ENCODE measurements at places on chromosomes 7 and 10.
A peak's percentile ranks its signal among the peaks of the same experiment; 100 is the strongest.

DNA sequence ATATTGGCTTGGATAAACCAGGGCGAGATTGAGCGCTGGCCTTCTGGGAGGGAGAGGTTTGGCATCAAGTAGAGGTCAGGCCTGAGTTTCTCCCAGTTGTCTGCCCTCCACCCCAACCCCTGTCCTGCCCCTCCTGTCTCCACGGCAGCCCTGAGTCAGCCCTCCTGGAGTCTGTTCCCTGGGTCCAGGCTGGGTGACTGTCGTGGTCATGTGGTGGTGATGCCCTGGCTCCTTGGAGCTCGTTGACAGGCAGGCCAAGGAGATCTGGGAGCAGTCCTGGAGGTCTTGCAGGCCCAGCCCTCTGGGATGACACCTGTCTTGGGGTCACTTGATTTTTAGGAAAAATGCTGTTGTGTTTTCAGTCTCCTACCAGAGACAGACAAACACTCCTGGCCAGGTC is 53.6 kb upstream of the PODXL start:
- DNase-seq: no peak

DNA sequence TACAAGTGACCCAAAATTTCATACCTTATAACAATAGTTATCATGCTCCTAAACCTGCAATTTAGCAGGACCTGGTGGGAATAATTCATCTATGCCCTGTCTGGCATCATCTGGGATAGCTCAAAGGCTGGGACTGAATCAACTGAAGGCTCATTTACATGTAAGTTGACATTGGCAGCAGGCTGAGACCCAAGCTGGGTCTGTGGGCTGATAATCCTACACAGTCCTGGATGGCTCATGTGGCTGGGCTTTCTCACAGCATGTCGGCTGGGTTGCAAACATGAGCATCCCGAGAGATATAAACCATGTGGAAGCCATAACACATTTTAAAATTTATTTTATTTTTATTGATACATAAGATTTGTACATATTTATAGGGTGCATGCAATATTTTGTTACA is 19.5 kb upstream of the ABCB5 start:
- DNase-seq: no peak

DNA sequence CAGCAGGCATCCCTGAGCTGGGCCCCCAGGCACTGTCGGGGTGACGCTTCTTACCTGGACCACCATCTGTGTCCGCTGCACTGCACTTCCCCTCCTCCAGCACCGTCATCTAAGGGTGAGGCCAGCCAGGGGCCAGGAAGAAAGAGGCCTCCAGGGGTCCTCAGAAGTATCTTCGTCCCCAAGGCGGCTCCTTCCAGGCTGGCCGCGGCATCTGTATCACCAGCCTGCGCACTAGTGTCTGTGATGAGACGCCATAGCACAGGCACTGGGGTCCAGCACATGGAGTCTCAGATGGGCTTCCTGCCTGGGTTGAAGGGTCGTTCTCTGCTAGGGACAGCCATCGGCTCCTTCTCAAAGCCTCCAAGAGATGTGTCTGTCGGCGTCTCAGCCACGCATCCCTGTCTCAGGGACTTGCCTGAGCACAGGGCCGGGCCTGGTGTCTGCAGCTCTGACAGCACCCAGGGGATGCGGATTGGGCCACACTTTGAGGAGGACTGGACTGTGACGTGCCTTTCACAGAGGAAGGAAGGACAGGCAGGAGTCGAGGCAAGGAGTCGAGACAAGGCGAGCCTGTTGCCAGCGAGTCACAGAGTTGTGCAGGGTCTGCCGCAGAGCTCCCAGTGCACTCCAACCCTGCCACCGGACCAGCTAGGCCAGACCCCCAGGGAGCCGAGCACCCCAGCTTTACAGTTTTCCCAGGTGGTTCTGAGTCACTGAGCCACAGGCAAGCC is 101.5 kb upstream of the DIP2C start:
- no peak for DNase-seq

- DNase-seq: no peak
Measured at GRCh38 chr7:114979388-114979787, 57.5 kb downstream of the MDFIC start.

DNA sequence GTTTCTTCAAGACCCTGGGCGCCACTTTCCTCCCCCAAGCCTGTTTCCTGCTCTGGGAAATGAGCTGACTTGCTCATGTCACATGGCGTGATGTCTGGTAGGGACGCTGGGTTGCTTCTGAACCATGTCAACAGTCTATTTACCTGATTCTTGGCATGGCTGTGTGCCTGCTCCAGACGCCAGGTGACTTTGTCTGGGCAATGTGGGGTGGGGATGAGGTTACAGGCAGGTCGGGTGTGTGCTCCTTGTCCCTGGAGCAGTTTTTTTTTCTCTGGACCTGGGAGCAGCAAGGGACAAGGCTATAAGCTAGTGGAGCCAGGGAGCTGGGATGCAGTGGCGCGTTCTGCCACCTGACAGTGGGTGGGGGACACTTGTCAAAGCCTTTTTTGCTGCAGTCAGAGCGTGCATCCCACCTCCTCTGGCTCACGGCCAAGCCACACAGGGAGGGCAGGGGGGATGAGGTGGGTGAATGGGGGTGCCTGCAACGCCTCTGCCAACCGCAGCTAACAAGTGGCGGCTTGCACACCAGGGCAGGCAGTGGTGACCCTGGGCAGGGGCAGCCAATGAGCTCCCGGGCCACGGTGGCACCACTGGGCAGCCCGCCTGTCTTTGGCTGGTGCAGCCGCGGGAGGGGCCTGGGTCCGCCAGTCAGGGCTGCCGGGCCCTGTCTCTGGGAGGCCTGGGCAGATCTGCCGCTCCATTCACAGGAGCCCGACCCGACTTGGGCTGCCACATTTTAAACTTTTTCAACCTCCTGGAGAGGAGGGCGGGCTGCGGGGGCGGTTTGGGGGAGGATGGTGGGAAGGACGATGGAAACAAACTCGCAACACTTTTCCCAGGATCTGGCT is 22.9 kb downstream of the DNAJB12 start:
- peak; percentile 82 for DNase-seq

DNA sequence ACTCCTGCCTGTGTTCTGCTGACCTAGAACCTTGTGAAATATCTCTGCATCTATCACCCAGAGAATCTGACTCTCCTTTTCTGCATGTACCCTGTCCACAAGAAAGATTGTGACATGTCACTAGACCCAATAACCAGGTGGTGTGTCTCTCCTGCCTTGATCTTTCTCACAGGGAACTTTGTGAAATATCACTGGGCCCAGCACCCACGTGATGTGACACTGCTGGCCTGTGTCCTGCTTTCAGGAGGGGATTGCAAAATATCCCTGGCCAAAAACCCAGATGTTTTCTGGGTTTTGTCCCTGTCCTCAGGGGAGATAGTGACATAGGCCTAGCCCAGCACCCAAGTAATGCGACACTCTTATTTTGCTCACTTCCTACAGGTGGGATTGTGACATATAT is 10.1 kb upstream of the ZNF107 start:
- no peak for DNase-seq
